Activated T-cell treated with anti-CD3 and anti-CD28 coated beads for 1 hour (primary cell): ENCODE measurements at places on chromosomes 7 and 10.
A peak's percentile ranks its signal among the peaks of the same experiment; 100 is the strongest.

DNA sequence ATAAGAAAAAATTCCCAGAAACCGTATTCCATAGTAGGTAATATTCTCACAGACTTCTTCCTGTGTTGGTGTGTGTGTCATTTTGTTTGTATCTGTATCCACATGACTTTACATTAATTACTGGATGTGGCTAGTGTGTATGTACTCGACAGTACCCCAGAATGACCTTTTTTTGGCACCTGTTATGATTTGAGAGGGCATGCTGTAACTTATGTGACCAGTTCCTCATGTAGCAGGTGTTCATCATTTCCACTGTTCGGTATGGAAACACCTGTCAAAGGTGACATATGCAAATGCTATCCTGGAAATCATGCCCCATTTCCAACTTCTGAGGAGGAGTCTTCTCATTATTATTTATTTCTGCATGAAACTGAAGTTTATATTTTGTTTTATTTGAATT, 89.3 kb downstream of the ZMYND11 start:
- DNase-seq: no peak

- no peak for DNase-seq
Measured at GRCh38 chr7:129750501-129750900, 139.0 kb downstream of the NRF1 start.

GRCh38 chr7:6248581-6248980, 23.8 kb downstream of the CYTH3 start:
- DNase-seq: no peak

DNA sequence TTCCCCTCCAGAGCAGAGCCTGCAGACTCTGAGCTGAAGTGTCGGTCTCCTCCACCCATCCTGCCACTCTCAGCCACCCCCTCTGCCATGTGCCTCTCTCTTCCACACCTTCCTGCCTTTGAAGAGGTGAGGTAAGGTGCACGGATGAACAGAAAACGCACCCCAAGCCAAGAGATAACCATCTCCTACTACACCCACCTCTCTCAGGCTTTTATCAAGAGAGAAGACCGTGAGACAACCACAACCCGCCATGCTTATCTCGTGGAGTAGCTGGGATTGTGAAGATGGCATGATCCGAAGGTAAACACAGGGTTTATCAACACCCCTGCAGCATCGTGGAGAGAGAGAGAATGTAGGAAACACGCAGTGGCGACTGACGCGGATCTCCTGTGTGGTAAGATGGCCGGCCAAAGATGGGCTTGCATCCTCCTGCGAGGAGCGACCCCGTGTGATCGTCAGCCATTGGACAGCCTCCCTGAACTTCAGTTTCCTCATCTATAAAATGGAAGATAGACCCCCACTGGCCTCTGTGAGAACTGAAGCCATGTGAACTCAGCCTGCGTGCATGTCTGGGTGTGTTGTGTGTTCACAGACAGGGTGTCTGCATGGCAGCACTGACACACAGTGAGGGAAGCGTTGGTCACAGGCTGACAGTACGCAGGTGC, 219.0 kb downstream of the DIP2C start:
- peak; percentile 20 for DNase-seq

DNA sequence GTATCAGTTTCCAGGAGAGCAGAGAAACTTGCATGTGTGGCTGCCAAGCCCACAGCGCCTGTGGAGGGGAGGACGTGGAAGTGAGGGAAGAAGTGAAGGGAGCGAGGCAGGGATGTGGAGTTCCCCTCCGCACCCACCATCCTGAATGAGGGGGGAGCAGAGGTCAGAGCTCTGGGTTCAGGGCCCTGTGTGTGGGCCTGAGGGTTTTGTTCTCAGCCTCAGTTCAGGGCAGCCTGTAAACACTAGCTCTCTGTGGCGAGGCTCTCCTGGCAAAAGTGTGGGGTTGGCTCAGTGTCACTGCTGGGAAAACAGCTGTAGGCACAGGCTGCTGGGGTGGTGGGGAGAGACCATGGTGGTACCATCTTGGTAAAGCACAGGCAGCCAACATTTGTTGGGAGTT, 108.4 kb downstream of the C10orf105 start:
- no peak for DNase-seq

- DNase-seq: no peak
Measured at GRCh38 chr7:154566877-154567276, 436.0 kb downstream of the PAXIP1 start.

DNA sequence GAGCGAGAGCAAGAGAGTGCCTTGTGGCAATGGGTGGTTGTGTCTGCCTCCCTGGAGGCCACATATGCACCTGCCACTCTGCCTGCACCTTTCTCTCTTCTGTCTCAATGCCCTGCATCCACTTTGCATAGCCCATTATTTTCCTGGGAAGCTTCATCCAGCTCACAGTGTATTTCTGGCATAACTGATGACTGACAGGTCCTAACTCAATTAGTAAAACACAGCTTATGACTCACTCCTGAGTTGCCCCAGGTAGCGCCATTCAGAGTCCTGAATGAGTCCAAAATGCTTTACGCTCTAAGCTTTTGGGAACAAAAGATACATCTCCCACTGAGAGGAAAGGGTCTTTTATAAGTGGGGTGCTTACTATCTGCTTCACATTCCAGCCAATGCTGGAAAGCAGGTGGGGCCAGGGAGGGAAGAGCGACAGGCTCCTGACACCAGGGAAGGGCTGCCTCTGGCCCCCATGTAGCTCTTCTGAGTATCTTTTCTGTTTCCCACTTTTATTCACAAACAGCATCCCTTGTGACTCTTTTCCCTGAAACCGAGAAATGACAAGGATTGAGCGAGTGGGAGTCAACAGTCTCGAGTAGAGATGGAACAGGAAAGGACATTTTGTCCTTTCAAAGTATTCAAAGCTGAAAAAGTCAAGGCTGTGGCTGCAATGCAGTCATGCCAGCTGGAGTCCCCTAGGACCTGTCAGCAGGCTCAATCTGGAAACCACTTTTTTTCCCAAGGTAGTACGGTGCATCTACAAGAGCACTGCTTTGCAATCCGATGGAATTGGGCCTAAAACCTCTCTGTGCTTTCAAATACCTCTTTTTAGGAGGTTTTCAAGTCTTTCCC, 479.3 kb upstream of the PODXL start:
- no peak for DNase-seq

DNA sequence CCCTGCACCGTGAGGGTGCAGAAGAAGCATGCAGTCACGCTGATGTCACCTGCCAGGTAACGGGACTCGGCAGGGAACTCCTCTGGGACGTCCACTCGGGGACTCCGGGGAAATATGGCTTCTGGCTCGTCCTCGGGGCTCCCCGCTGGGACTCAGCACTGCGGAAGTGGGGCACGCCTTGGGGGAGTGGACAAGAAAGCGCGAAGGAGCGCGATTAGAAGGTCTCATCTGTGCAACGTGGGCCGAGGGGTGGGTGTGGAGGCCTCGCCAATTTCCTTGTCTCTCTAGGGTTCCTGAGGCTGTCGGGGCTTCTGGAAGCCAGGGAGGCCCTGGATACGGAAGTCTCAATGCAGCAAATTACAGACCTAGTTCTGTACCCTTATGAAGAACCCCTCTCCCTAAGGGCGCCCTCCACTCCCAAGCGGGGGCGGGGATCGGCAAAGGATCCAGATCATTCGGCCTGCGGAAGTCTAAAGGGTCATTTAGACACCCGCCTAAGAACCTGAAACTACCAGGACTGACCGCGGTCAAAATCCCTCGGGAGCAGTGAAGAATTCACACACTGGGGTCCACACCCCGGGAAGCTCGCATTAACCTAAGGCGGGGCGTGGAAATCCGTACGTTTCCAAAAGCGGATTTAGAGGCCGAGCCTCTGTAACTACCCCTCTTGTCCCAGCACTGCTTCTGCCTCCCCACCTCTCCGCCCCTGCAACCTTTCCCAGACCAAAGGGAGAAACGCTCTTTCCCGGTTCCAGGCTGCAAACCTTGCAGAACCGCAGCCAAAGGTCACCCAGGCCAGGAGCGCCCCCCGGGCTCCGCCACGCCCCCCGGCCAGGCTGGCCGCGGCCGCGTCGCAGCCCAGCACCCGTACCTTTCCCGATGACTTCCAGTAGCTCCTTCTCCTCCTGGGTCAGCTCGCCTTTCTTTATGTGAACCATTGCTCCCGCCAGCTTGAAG, 640 bp downstream of the ANKMY2 start:
- DNase-seq: peak; percentile 52

DNA sequence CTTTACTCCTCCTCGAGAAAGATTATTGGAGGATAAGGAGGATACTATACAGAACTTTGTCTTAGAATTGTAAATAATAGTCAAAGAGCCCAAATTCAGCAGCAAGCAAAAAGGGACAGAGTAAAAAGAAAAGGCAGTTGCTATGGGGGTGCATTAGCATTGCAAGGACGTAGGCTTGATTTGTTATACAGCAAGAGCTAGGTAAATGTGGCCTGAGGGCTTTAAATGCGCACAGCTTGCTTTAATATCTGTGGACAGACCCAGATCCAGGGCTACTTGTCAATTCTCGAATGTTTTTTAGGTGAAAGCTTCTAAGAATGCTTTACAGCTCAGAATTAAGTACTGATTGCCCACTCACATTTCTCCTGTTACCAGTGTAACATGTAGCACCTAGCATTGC, 58.5 kb downstream of the CELF2 start:
- DNase-seq: no peak

DNA sequence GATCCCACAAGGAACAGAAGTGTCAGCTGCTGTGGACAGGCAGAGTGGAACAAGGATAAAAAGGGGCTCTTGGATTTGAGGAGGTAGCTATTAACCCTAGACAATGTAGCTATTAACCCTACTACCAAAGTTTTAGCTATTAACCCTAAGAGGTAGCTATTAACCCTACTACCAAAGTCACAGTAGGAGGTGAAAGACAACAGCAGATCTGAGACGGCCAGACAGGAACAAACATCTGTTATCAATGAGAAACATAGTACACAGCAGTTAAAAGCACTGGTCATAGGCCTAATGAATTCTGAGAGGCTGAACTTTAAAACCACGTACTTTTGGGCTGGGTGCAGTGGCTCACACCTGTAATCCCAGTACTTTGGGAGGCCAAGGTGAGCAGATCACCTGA, 11.9 kb downstream of the ERCC6 start:
- DNase-seq: no peak

DNA sequence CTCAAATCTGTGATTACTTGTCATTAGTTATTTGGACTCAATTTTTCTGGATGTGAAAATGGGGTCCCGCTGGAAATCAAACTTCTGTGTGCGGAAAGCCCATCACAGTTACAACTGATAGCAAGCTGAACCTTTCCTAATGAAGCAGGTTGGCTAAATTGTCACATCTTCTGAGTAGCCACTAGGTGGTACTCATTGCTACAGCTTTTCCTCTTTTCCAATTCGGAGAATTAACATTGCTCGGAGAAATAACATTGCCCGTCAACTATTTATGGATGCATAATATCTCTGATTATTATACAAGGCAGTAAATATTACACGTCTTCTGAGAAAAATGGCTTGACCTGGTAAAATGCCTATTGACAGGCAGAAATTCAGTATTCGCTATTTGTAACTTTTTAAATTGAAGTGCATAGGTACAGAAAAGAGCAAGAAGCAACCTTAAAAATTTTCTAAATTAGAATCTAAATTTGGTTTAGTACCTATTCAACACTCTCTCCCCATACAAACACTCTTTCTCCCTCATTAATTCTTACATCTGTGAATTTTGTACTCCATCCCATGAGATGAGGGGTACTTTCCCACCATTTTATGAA, 17.3 kb upstream of the BLOC1S2 start:
- DNase-seq: no peak

DNA sequence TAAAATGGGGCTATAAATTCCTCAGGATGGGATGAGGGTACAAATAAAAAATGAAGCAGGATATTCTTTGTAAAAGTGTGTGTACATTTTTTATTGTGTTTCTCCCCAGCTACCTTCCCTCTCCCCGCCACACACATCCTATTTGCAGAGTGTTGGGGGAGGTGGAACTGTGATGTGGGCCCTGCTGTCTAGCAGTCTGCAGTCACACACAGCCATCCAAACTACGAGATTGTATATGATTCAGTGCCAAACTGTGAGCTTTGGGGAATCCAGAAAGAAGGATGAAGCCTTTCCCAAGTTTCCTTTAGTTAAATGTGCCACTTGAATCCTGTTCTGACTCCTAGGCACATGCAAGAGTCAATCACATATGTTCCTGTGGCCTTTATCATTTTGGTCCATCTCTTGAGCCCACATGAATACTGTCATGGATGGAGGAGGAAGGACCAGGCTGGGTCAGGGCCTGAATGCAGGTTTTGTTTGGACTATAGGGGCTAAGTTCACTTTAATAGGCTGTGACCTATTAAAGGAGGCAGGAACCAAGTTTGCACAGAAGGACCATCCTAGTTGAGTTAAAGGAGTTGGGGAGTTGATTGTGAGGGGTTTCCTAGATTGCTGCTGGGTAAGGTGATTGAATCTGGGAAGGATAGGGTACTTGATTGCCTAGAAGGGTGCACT, 1.1 kb upstream of the SEMA4G start:
- DNase-seq: no peak

- no peak for DNase-seq
Measured at GRCh38 chr10:63767138-63767801, 246.1 kb downstream of the REEP3 start.

GRCh38 chr7:45101748-45102147, 9.7 kb downstream of the TBRG4 start:
- DNase-seq: no peak

- DNase-seq: no peak
Measured at GRCh38 chr7:146494952-146495596, 378.5 kb downstream of the CNTNAP2 start.

GRCh38 chr10:117476716-117477115, 65.8 kb upstream of the EMX2 start:
- DNase-seq: no peak

GRCh38 chr10:97522071-97522470, 23.3 kb downstream of the UBTD1 start:
- no peak for DNase-seq

GRCh38 chr7:137871170-137871915, 24.6 kb upstream of the DGKI start:
- DNase-seq: no peak

DNA sequence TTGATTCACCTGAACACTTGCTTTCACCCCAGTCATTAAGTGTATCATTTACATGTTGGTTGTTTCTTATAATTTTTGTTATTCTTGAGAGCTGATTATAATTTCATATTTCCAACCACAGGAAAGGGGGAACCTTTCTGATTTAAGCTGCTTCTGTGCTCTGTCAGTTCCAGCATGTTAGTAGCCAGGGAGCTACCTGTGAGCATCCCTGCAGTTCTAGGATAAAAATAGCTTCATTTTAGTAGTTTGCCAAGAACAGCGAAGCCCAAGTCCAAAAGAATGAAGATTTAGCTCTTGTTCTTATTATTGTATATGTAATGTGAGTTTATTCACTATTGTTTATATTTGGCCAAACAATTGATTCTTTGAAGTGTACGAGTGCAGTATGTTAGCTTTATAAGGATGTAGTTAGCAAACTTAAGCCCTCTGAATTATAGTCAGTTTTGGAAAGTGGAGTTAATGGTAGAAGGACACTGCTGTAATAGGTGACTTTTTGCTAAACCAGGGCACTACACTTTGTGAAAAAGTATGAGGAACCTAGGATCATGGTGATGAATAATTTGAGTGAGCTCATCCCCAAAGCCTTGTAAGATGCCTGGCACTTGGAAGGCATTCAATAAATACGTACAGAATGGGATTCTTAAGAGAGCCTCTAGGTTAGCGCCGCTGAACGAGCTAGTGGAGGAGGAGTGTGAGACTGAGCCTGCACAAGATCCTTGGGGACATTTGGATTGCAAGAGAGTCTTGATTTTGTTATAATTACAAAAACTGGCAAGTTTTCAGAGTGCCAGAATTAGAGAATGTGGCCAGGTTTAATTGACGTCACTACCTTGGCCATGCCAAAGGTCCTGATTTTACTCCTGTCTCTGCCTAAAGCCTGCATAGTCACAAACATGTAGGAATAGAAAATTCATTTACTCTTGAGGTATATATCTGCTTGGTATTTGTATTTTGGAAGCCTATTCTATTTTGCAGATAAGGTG, 29.8 kb downstream of the DNAH11 start:
- no peak for DNase-seq

- DNase-seq: no peak
Measured at GRCh38 chr7:121337398-121337797, 8.6 kb downstream of the WNT16 start.
